ENCODE measurements at places on chromosomes 2 and 18.

GRCh38 chr2:230814616-230815015, 50.1 kb upstream of the ITM2C start:
- DNase-seq: no peak

DNA sequence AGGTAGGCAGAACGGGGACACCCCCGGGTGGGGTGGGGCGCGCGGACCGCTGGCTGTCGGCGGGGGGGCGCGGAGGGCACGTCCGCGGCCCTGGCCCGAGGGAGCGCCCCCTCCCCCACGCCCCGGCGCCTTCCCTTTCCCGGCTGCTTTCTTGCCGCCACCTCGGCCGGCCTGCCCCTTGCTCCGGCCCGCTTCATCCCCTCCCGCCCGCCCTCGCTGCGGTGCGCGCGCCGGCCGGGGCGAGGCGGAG, 443 bp downstream of the VAPA start:
- DNase-seq: no peak

DNA sequence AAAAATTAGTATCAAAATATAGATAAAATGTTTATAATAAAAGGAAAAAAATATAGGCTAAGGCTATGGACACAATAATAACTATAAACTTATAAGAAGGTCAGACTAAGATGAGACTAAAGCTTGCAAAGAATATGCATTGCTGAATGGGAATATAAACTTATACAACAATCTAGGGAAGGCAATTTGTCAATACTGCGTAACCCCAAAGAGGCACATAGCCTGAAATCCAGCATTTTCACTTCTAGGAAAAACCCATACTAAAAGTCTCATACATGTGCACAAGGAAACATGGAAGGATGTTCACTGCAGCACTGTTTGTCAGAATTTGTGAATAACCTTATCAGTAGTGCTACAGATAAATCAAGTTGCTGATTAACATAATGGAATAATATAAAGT, 45.5 kb downstream of the FANCL start:
- no peak for DNase-seq

DNA sequence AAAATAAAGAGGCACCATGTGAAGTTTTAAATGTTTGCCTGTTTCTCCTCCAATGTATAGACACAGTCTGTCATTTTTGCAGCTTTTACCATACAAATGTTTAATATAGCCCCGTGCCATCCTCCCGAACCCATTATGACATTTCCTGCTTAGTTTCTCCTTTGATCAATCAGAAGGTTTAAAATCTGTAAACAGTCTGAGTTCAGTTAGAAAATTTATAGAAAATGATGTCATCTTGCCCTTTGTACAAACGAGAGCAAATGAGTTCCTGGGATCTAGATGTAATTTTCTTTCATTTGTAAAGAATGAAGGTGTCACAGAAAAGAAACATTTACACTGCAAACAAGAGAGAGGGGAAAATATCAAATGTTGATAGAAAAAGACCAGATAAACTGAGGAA, 62.7 kb upstream of the NFU1 start:
- DNase-seq: no peak

- DNase-seq: no peak
Measured at GRCh38 chr2:172428832-172429210, 1.4 kb downstream of the ITGA6 start.

GRCh38 chr2:158715357-158715756, 79.8 kb upstream of the DAPL1 start:
- no peak for DNase-seq

- DNase-seq: no peak
Measured at GRCh38 chr2:132468821-132469675, 52.4 kb downstream of the GPR39 start.

- no peak for DNase-seq
Measured at GRCh38 chr2:152383702-152384101, 48.7 kb downstream of the FMNL2 start.

DNA sequence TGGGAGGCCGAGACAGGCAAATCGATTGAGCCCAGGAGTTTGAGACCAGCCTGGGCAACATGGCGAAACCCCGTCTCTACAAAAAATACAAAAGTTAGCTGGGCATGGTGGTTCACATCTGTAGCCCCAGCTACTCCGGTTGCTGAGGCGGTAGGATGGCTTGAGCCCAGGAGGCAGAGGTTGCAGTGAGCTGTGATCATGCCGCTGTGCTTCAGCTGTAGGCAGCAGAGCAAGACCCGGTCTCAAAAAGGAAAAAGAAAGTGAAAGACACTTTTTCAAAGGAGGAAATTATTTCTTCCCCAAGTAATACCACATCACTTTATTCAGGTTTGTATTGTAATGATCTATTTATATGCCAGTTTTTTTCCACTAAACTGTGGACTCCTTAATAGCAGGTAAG, 35.7 kb upstream of the TAF4B start:
- no peak for DNase-seq

DNA sequence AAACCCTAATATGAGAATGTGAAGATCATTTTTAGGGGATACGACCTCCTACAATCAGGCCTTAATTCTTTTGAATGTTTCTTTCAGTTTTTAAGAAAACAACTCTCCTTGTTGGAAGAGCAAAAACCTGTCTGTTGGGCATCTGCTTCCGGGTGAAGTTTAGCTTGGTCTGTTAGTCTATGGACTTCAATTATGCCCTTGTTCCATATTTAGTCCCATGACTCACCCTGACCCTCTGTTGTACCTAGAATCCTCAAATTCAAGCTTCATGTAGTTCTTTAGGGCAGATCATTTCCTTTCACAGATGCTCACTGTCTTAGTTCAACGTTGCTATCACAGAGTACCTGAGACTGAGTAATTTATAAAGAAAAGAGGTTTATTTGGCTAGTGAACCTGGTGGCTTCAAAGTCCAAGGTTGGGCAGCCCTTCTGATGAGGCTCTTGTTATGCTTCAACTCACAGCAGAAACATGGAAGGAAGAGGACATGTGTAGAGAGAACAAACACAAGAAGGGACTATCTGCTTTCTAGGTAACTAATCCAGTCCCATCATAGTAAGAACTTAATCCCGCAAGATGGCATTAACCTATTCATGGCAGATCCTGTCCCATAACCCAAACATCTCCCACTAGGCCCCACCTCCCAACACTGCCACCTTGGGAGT, 82.5 kb upstream of the SERPINE2 start:
- no peak for DNase-seq

Measured in NCI-H1048 (cell line).